ENCODE measurements at places on chromosomes 5 and 9.
A peak's percentile ranks its signal among the peaks of the same experiment; 100 is the strongest.

DNA sequence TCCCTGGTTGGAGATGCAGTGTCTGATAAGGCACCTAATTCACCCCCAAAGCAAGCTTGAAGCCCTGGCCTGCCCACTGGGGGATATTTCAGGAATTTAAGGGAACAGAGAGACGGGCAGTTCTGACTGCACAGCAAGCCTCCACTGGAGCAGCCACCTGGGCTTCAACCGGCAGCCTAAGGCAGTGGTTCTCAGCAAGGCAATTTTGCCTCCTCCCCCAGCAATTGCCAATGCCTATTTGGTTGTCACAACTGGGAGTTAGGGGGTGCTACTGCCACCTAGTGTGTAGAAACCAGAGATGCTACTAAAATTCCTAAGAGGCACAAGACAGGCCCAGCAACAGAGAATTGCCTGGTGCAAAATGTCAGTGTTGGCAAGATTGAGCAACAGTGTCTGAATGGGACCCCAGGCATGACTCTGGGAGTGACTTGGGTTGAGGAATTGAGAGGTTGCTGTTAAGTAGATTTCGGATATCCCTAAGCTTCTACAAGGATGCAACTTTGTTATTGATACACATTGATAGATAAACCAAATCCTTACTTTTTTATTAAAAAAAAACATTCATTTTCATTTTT lies 58.7 kb upstream of the CTSL start:
- DNase-seq = no peak

DNA sequence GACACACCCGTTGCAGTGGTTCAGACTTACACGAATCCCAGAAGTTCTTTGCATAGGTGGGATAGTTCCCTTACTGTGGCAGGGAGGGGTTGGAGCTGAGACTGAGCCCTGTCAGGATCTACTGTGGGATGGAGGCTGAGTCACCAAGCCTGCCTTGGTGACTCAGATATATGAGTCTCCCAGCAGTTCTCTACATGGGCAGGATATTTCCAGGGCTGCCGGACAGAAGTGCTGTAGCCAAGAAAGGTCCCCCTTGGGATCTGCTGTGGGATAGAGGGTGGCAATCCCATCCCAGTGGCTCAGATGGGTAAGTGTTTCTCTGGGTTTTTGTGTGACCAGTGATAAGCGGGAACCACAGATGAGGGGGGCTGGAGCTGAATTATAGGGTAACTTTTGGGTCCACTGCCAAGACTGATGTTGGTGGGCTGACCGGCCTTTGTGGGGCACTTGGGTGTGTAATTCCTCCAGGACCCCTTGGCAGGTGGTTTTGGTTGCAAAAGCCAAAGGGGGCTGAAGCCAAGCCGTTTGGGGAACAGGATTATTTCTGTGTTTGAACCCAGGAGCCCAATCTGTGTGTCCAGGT lies 18.7 kb downstream of the XRCC4 start:
- no peak for DNase-seq

- DNase-seq = no peak
Observed at GRCh38 chr5:139155333-139155732, 42.8 kb downstream of the SIL1 start.

- DNase-seq = peak; percentile 14
Observed at GRCh38 chr5:176735383-176736265, 74.7 kb upstream of the UNC5A start.

DNA sequence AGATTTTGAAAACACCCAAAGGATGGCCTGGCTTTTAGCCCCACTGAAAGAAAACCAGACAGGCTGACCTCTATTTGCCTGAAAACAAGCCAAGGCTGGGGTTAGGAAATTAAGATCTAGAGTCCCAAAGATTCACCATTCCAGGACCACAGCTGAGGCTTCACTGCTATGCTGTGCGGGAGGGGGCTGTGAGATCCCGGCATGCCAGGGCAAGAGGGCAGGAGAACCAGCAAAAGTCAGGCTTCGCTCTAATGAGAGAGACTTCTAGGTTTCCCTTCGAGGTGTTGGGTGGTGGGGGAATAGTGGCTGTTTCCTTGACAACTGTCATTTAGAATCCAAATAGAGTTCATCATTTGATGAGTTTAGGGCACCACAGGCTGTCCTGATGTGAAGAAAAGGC lies 152.9 kb upstream of the NFIB start:
- DNase-seq = no peak

- no peak for DNase-seq
Observed at GRCh38 chr5:148483750-148484149, 100.0 kb downstream of the FBXO38 start.

DNA sequence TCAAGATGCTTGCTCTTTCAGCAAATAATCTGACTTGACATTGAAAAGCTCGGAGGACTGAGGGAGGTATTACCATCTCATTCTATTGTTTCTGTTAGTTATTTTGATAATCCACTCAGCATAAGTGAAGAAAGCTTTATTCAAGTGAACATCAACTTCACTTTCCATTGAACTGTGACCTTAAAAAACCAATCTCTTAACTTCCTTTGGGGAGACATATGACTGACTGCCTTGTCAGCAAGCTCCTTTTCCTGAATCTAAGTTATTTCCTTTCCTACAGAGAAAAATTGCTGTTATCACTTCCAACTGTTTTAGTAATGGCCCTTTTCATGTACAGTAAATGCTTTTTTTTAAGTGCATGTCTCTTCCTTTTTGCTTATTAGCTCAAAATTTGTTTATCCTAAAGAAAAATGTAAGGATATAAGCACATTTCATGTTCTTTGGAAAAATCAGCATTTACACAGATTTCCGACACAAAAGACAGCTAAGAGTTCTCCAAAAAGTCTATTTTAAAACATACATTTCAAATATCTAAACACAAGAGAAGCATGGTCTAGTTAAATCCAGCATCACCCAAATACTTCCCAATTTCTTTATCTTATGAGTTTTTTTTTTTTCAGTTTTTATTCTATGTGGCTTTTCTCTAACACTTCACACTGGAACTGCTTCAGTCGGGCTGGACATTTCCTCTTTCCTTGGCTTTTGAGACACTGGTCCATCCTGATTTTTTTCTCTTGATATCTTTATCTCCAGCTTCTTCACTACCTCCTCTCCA lies 117.9 kb upstream of the DAB2 start:
- no peak for DNase-seq

DNA sequence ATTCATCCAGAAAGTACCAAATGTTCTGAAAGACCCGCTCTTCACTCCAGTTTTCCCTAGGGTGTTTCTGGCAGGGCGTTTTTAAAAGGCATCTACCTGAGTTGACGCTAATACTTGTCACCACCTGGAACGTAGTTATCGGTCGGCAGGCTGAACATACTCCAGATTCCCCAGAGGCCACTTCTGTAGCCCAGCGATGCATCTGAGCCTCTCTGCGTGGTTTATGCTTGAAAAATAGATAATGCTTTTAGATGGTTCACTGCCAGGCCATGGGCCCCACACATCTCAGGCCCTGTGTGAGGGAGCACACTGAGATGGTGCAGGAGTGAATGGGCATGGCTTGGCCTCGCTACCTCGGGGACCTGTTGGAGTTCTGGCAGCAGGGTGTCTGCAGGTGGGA lies 33.0 kb upstream of the NCS1 start:
- no peak for DNase-seq

DNA sequence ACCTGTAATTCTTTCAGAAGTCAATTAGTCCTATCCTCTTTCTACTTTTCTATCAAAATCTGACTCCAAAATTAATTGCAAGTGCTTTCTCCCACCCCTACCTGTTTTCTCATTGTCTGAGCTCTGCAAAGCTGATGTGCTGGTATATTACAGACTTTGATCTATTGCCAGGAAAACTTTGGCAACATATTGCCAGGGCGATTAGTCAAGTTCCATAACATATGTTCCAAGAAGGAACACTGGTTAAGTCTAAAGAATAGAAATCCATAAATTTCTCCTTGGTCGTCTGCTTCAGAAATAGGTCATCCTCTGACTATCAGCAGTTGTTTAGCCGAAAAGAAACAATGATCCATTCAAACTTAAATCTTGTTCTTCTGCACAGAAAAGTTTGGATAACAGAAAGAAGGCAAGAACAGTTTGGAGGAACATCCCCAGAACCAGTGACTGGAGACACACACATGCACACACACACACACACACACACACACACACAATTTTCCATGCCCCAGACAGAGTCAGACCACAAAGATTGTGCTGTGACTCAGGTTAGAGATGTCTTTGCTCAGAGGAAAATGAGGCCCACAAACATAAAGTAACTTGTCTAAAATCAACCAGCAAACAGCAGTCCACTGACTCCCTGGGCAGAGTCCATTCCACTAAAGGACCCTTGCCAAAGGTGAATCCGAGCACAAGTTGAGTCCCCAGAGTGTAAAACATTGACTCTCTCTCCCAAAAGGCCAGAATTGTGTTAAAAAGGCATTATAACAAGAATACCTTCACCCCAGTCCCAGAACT lies 202.1 kb downstream of the DEPDC1B start:
- no peak for DNase-seq

GRCh38 chr9:123043081-123043939 lies 9.8 kb downstream of the GPR21 start:
- DNase-seq = no peak

- DNase-seq = no peak
Observed at GRCh38 chr5:171499611-171500010, 80.2 kb downstream of the FGF18 start.

DNA sequence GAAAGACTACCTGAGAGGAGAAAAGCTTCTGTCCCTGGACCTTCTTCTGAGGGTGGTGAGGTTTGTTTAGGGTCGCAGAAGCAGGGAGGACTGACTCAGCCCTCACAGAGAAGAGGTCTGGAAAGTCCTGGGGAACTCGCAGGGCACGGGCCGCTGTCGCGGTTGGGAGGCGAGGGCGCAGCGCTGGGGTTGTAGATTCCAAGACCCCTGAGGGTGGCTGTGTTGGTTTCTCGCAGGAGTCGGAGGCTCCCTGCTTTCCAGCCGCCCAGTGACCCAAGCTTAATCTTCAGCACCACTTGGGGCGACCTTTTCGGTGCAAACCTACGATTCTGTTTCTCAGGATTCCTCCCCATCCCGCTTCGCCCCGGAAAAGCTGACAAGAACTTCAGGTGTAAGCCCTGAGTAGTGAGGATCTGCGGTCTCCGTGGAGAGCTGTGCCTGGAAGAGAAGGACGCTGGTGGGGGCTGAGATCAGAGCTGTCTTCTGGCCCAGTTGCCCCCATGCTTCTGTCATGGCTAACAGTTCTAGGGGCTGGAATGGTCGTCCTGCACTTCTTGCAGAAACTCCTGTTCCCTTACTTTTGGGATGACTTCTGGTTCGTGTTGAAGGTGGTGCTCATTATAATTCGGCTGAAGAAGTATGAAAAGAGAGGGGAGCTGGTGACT lies 482 bp downstream of the SLC27A6 start:
- no peak for DNase-seq

- DNase-seq = no peak
Observed at GRCh38 chr5:138905541-138905940, 30.4 kb upstream of the LRRTM2 start.

DNA sequence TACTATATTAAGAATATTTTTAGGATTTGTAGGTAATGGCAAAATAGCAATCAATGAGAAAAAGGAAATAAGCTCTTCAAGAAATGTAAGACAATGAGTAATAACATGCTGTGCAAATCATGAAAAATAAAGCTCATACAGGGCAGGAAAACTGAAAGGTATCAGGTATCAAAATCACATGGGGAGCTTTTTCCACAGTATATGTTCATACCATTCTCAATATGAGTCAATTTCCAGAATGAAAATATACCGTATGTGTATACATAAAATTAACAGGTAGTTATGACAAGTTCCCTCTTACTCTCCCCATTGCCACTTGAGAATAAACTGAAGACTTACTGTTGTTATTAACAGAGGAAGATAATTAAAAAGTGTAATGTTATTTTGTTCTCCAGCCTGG lies 35.9 kb downstream of the EFCAB9 start:
- no peak for DNase-seq

Data from activated T-cell treated with anti-CD3 and anti-CD28 coated beads, Interleukin-2, amount 50 U/mL, for 24 hours (primary cell).